Naive thymus-derived CD8-positive, alpha-beta T cell (primary cell): ENCODE measurements at places on chromosomes 1 and 21. TPM values are rescaled to one million over a fixed set of nuclear protein-coding genes. Genes with fewer than 3 reads are reported as not detected.

DNA sequence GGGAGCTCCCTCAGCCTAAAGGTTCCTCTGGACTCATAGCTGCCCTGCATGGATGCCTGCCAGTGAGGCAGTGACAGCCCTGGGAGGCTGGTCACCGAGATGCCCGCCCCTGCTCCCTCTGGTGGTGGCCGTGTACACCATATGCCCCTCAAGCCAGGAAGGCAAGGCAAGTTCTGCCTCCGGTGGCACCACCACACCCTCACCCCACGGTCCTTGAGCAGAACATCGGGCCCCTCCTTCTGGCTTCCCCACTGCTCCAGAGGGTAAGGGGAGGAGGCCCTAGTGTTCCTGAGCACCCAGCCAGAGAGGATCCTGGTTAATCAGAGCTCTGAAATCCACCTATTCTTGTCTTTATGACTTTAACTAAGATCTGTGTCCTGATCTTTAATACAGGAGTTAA is 1.5 kb upstream of the S100A14 start:
- DNase-seq: peak; percentile 41

GRCh38 chr1:90876101-90876500 is 145.7 kb downstream of the ZNF644 start:
- no peak for DNase-seq

DNA sequence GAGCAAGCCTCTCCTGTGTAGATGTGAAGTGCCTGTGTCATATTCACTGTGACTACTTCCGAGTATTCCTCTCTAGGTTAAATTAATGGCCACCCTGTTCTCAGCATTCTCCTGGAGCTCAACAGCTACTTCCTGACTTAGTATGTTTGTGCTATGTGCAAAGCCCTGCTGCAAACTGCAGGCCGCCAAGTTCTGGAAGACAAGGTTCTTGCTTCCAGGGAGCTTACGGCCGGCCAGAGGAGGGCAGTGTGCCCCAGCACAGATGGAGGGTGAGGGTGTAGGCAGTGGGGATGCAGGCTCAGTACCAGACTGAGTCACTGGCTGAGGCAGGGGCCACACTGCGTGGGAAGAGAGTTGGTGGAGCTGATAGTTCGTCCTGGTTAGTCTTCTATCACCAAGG is 43.2 kb downstream of the ELK4 start:
- DNase-seq: no peak

DNA sequence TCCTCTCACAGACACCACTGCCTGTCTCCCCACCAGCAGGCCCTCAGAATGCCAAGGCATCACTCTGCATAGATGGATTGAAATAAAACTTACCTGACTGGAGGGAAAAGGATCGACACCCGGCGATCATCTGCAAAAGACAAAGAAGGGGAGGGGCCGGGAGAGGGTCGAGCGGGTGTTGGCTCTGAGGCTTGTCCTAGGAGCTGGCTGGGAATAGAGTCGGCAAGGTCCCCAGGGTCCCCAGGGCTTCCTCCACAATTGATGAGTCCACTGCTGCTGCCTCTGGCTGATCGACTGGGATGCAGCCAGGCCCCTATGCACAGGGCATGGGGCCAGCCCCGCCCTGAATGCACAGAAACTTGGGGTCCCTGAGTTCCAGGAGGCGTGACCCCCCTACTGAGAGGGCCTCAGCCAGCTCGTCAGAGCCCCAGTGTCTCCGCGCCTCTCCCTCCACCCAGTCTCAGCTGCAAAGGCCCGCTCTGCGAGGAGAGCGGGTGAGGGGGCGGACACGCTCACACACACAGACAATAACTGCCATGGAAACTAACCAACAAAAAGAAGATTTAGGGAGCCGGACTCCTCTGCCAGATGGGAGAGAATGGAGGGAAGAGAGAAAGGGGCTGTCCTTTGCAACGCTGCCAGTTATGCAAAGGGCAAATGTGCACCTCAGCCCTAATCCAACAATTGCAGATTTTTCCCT is at the start of gene KLHDC8A:
KLHDC8A (minus strand) TSS at position 483 of the 700 bp plus-strand sequence. CDS start 13,318 bp downstream, outside the sequence.
- no peak for DNase-seq

GRCh38 chr1:162373541-162374260 is 3.0 kb downstream of the SPATA46 start:
- no peak for DNase-seq

DNA sequence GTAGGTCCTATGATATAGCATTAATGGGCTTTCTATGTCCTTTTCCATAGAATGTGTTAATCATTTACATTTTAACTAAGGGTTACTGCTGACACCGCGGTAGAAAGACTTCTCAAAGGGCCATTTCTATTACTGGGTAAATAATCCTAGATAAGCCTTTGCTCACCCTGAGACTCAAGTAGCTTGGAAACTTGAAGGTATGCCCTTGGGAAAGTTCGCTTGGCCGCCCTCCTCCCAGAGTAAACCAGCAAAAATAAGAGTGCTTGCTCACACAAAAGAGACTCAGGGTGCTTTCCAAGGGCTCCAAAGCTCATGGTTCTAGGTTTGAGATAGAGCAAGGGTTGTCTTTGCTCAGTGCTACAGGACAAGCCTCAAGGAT is 85.8 kb upstream of the TMPRSS2 start:
- no peak for DNase-seq

- no peak for DNase-seq
Observed at GRCh38 chr1:93960641-93961147, 51.5 kb upstream of the GCLM start.

- DNase-seq: no peak
Observed at GRCh38 chr1:200304171-200304570, 105.7 kb downstream of the ZNF281 start.

DNA sequence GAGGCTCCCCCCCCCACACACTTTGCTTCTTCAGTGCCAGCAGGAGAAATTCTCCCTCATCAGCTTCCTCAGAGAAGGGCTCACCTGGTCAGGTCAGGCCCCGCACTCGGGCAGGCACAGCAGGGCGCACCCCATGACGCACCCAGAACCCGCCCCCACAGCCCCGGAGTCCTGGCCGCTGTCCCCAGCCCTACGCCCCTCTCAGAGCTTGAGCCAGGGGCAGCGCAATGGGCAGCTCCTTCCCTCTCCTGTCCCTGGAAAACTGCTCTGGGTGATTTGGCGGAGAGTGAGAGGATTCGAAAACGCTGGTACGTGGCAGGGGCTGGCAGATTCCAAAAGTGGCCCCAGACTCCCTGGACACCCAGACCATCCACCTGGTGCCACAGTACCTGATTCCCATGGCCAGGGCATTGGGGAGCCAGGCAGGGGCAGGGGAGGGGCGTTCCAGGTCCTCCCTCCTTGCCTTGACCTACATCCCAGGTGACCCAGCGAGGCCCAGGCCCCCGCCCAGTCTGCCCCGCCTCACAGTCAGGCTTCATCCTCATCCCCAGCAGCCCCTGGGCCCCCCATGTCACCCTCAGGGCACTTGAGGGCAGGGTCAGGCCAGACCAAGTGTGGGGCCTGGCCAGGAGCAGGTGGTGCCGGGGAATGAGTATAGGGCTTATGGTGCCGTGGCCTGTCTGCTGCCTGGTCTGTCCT is 23.7 kb downstream of the RRP1 start:
- no peak for DNase-seq

DNA sequence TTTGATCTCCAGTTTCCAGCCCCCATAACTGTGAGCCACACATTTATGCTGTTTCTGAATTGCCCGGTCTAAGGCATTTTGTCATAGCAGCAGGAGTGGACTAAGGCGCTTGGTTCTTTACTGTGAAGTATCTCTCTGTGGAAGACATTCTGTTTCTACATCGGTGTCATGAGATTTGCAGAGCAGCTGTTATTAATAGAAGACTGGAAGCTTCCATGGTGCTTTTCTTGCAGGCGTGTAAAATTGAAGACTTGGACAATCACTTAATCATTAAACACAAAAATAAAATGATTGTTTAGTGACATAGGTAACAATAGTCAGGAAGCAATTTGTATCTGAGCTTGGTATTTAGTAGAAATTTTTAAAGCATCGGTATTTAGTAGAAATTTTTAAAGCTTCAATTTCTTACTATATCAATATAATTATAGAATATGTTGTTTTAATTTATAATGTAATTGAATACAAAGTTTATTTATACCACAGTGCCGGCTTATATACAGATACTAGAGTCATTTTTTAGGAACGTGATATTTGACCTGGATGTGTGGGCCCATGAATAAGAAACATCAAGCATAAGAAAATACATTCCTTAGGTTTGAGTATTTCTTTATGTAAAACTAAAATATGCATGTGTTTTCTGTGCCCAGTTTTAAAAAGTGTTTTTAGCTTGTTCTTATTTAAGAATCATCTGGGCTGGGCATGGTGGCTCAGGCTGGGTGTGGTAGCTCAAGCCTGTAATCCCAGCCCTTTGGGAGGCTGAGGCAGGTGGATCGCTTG is 60.6 kb upstream of the COL6A1 start:
- no peak for DNase-seq

- no peak for DNase-seq
Observed at GRCh38 chr1:27958513-27958912, 1.3 kb upstream of the XKR8 start.

DNA sequence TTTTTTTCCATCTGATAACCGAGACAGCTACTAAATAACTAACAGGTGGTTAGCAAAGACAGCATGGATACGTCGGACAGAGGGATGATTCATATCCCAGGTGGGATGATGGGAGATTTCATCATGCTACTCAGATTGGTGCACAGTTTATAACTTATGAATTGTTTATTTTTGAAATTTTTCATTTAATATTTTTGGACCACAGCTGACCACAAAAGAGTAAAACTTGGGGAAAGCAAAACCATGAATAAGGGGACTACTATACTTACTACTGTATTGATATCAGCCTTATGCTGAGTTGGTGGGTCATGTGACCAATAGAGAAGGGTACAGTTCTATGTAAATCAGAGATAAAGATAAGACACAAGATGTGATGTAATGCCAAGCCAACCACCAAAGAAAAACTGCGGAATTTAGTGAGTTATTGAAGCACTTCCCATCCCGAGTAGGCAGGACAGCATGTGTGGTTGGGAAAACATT is 248.1 kb upstream of the C1orf105 start:
- no peak for DNase-seq

GRCh38 chr1:164561472-164561871 is 2.5 kb downstream of the PBX1 start:
- no peak for DNase-seq

- peak; percentile 87 for DNase-seq
Observed at GRCh38 chr1:1068517-1069055, 5.5 kb downstream of the RNF223 start.

- DNase-seq: no peak
Observed at GRCh38 chr1:161999301-162000052, 24.2 kb downstream of the OLFML2B start.

- no peak for DNase-seq
Observed at GRCh38 chr1:10108134-10108663, 75.4 kb downstream of the UBE4B start.

- no peak for DNase-seq
Observed at GRCh38 chr1:56359056-56359455, 220.3 kb downstream of the PLPP3 start.

DNA sequence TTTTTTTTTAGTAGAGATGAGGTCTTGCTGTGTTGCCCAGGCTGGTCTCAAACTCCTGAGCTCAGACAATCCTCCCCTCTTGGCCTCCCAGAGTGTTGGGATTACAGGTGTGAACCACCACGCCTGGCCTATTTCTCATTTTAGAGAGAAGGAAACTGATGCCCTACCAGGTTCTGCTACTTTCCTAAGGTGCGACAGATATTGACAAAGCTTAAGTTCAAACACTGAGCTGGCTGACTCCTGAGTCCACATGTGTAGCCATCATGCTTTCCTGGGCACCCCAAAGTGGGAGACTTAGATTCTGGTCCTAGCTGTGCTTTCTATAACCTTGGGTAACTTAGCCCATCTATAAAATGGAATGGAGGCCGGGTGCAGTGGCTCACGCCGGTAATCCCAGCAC is 5.1 kb upstream of the TMEM222 start:
- DNase-seq: no peak

DNA sequence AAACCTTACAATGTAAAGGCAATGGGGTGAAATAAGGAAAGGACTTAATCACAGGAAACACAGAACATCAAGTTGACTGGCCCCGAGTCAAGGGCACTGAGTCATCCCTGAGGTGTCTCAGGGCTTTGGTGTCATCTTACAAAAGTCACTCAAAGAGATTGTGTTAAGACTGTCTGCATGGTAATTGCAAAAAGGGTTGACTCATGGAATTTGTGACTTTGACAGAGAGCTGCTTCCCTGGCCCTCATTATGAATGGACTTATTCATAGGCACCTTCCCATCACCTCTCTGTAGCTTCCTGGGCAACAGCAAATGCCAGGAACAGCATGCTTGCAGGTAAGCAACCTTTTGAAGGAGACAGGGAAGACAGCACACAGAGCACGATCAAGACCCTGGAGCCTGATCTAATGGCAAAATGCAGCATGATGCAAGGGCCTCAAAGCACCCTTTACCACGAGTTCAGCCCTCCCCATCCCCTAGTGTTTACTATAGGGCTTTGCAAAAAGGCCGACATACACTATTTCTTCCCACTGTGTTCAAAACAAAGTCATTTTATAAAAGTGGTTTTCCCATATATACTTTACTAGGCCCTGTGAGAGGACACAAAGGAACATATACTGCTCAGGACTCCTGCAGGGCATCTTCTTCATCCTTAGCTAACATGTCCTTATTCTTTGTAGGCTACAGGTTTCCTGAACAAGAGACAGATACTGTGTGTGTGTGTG is 17.1 kb downstream of the ZP4 start:
- DNase-seq: no peak

DNA sequence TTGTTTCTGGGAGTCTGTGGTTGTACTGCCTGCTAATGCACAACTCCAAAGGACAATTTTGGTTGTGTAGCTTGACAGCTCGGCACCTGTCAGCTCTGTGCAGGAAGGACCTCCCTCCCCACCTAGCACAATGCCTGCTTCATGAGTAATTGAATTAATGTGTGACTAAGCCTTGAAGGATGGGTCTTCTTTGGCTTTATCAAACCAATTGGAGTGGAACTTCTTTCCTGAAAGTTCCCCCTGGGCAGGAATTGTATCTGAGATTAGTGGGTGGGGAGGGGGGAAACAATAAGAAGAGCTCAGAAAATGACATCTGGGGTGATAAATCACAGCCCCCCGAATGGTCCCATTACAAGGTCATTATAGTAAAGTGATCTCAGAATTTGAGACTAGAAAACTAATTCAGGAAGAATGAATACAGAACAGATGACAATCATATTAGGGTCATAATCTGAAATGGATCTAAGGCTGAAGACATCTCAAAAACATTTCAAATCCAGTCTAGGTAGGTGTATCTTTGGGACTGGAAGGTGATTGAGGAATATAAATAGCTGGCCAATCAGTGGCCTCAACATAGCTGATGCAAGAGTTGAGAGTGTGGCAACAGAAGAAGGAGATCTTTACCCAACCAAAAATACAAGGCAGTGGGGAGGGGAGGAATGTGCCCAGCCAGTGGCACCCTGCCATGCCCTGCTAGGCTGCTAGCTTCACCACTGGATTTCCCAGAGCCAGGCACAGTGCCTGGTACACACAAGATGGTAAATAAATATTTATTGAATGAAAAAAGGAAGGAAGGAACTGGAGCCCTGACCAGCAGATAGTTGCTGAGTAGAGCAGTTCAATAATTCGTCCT is 10.1 kb upstream of the SESN2 start:
- DNase-seq: no peak

Gene FCMR
- polyA plus RNA-seq: 869 TPM

Gene ROR1
- not detected for polyA plus RNA-seq

Gene CTSS
- 111 TPM for polyA plus RNA-seq

Gene IL12RB2
- polyA plus RNA-seq: 0.11 TPM

Gene CHRM3
- polyA plus RNA-seq: 0.86 TPM

Gene TRIM58
- not detected for polyA plus RNA-seq

Gene NAXE
- 124 TPM for polyA plus RNA-seq

Gene C4BPA
- polyA plus RNA-seq: not detected

Gene DNAJC6
- polyA plus RNA-seq: not detected
